ENCODE measurements at places on chromosomes 2 and 18.

- no peak for DNase-seq
Observed at GRCh38 chr18:58205443-58206160, 161.6 kb downstream of the NEDD4L start.

DNA sequence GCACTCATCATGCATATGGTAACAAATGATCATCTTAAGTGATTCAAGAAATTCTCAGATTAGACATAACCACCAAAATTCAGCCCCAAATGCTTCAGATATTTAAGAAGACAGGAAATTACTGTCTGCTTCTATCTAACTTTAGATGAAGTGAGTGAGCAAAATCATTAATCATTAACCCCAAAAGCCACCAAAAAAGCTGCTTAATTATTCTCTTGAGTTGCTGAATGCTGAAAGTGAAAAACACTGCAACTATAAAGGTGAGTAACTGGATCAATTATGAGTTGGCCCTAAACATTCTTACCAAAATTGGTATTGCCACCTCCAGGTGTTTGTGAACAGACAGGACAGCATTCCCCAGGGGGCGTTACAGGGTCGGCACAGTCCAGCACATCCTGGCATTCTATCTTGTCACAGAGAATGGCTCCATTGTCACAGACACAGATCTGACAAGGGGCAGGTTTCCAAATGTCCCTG lies 69.6 kb downstream of the COL5A2 start:
- DNase-seq = no peak

- no peak for DNase-seq
Observed at GRCh38 chr18:68494802-68495581, 219.9 kb downstream of the TMX3 start.

GRCh38 chr2:59706729-59707128 lies 846.7 kb downstream of the BCL11A start:
- no peak for DNase-seq

DNA sequence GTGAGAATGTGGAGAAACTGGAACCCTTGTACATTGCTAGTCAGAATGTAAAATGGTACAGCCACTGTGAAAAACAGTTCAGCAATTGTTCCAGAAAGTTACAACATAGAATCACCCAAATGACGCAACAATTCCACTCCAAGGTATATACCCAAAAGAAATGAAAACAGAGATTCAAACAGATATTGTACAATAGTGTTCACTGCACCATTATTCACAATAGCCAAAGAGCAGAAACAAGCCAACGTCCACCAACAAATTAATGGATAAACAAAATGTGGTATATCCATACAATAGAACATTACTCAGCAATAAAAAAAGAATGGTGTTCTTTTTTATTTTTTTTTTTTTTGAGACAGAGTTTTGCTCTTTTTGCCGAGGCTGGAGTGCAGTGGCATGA lies 10.9 kb downstream of the CLASP1 start:
- no peak for DNase-seq

- peak; percentile 70 for DNase-seq
Observed at GRCh38 chr2:161030260-161031063, 129.8 kb upstream of the TANK start.

GRCh38 chr2:191152482-191153240 lies 1.9 kb upstream of the STAT4 start:
- DNase-seq = no peak

GRCh38 chr18:50819728-50820378 lies at the start of gene MRO:
TSS of gene MRO (minus strand) at chr18:50820016. CDS start at chr18:50809400, 10,616 bp downstream.
- peak; percentile 62 for DNase-seq

DNA sequence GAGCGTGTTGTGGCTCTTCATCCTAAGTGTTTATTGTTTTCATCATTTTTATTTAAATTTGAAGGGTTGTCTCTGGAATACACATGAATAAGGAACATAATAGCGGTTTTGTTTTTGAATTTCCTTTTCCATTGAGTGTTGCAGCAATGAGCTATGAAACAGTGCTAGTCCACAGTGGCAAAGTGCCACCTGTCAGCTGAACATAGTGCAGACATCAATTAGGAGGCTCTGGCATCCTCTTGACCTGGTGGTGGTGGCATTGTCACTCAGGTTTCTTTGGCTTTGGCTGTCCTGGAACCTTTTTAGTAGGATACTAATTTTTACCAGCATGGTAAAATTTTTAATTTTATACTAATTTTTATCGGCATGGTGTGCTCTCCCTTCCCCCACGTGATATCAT lies 63.2 kb downstream of the UGGT1 start:
- no peak for DNase-seq

GRCh38 chr2:109611467-109612095 lies 2.2 kb downstream of the SEPTIN10 start:
- no peak for DNase-seq

- no peak for DNase-seq
Observed at GRCh38 chr2:170201734-170202393, 23.9 kb downstream of the MYO3B start.

GRCh38 chr18:33840212-33840593 lies 262.2 kb downstream of the ASXL3 start:
- DNase-seq = no peak

DNA sequence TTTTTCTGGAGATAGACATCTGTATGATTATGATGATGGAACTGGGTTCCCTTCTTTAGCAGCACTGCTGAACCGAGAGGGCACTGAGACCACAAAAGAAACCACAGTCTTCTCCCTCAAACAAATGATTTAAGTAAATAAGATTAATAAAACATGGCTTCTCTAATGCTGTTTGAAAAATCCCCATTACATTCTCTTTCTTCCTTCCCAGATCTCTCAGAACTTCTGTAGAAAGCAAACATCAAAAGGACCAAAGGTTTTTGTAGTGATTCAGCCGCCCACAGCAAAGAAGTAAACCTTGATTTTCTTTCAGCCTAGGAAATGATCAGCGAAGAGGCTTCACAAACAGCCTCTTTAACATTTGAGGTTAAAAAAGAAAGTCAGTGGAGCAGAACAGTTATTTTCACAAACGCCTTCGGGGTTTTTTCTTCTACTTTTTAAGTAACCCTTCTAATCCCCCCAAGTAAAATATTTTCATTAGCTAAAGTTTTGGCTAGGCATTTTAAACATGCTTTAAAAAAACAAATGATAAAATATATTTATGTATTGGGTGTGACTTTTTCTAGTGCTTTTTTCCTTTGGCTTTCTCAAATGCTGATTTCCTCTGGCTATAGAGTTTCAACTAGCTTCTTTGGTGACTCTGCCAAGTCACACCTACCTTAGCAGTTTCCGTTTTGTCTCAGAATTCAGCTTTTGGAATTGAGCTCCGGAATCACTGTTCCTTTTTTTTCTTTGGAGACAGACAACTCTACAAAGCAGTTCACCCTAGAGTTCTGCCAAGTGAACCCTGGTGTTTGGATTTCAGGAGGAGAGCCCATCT lies 89.6 kb downstream of the UPP2 start:
- DNase-seq = no peak

- no peak for DNase-seq
Observed at GRCh38 chr2:222049946-222050345, 248.9 kb downstream of the PAX3 start.

DNA sequence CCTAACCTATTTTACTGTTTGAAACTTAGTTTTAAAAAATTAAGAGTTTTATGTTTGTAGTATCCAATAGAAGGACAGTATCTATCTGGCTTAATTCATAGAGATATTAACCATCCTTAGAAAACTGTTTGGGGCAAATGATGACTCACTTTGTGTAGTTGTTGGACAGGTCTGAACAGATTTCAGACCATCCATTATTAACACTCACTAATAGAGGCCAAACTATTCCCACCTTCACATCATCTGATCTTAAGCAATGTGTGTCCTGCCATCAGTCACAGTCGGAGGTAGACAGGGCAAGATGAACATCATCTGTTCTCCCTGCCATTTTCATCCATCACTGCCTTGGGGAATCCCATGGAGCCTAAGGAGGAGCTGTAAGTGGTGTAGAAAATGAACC lies 164.6 kb upstream of the DCC start:
- no peak for DNase-seq

GRCh38 chr2:19757586-19757985 lies 144.2 kb downstream of the TTC32 start:
- no peak for DNase-seq

- peak; percentile 90 for DNase-seq
Observed at GRCh38 chr18:79679552-79680099, at the start of gene CTDP1. TSS of gene CTDP1 (plus strand) at chr18:79679803. CDS start at chr18:79679948, 145 bp downstream.

GRCh38 chr2:207412787-207413310 lies 116.9 kb upstream of the CREB1 start:
- DNase-seq = no peak

DNA sequence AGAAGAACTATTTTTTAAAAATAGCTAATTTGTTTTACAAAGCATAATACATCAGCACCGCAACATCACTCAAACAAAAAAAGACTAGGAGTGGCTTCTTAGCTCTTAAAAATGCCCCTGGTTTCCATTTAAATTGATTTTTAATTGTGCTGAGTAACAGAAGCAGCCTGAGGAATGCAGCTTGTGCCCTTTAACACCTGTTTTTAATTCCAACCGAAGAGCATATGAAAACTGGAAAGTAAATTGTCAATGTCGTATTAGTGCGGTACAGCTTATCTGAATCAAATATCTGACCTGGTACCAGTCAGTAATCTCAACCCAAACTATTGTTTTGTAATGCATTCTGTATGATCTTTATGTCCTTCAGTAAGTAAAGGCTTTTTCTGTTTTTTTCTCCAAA lies 13.2 kb upstream of the CD302 start:
- no peak for DNase-seq

DNA sequence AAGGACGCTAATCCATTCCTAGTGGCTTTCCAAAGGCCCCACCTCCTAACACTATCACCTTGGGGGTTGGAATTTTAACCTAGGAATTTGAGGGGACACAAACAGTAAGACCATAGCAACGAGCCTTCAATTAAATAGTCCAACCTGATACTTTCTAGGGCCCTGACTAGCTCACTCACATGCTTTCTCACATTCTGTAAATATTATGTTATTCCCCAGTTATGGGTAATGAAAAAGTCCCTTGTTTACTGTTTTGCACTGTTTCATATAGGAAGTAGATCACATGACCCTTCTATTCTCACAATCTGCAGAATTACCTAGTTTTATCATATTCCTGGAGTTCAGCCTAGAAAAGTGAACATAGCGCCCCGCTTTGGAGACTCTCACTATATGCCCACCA lies 1212.1 kb upstream of the ACVR2A start:
- DNase-seq = no peak

GRCh38 chr2:173607606-173608311 lies 253.1 kb downstream of the CDCA7 start:
- DNase-seq = no peak

GRCh38 chr18:31102025-31102684 lies at the start of gene DSC2:
TSS of gene DSC2 (minus strand) at chr18:31102421. CDS start at chr18:31101971, 450 bp downstream.
- DNase-seq = peak; percentile 72

DNA sequence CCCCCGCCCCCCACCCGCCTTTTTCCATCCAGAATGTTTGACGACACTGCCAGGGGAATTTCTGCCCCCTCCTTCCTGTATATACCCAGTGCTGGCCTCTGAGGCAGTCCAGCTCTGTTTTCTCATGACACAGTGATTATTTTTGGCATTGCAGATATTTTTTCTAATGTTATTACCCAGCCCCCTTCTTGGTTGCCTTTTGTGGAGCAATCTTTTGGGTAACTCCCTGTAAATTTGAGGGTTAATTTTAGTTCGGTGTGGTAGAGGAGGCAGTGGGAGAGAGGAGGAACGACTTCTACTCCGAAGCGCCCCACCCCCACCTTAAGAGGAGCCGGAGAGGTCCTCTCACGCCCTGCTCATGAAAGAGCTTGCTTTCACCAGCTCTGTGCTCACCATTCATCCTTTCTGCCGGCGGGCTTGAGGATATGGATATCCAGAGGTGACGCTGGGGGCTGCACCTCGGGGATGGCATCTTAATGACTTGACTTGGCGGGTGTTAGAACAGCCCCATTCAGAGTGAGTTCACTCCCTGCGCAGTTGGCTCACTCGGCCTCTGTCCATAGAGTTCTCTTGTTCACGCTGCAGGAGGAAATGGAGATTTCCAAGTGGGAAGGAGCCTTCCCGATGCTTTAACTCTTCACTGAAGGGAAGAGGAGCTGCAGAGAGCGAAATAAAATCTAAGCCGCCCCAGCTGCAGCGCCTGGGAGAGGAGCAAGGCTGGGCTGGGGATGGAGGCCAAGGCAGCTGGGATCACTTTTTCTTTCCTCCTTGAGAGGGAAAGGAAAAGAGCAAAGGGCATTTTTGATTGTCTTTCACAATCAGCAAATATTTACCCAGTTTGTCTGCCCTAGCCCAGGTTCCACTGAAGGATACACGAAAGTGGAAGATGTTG lies 38.4 kb downstream of the EPAS1 start:
- DNase-seq = no peak

GRCh38 chr2:43745457-43745856 lies 28.4 kb upstream of the DYNC2LI1 start:
- DNase-seq = no peak

DNA sequence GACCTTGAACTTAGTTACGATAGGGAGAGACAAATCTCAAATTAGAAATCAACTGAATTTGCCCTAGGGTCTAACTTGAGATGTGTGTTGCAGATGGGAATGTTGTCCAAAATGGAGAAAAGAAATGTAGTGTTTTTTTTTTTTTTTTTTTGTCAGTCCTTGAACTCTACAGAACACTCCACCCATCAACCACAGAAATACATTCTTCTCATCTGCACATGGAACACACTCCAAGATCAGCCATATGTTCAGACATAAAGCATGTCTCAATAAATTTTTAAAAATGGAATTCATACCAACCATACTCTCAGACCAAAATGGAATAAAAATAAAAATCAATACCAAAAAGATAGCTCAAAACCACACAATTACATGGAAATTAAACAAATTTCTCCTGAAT lies 526.5 kb downstream of the FBXO15 start:
- no peak for DNase-seq

- no peak for DNase-seq
Observed at GRCh38 chr2:216774620-216775019, 79.3 kb upstream of the IGFBP5 start.

- DNase-seq = no peak
Observed at GRCh38 chr2:45241061-45241561, 231.9 kb upstream of the SIX2 start.

GRCh38 chr2:109545828-109546713 lies 67.7 kb downstream of the SEPTIN10 start:
- DNase-seq = no peak

- no peak for DNase-seq
Observed at GRCh38 chr2:192004188-192004963, 157.5 kb upstream of the CAVIN2 start.

GRCh38 chr18:44840058-44840790 lies 159.5 kb downstream of the SETBP1 start:
- no peak for DNase-seq

GRCh38 chr2:222433332-222434173 lies 9.2 kb downstream of the SGPP2 start:
- DNase-seq = no peak

Data from RWPE2 (cell line).